ENCODE measurements at places on chromosomes 1 and 21. TPM values are rescaled to one million over a fixed set of nuclear protein-coding genes. Genes with fewer than 3 reads are reported as not detected.

UCK2 gene
- 25.6 TPM for total RNA-seq

WDR64 gene
- not detected for total RNA-seq

B4GALT3 gene
- total RNA-seq = 32.1 TPM

ANGPTL1 gene
- 23.4 TPM for total RNA-seq

CD5L gene
- not detected for total RNA-seq

CITED4 gene
- 20.6 TPM for total RNA-seq

DNA sequence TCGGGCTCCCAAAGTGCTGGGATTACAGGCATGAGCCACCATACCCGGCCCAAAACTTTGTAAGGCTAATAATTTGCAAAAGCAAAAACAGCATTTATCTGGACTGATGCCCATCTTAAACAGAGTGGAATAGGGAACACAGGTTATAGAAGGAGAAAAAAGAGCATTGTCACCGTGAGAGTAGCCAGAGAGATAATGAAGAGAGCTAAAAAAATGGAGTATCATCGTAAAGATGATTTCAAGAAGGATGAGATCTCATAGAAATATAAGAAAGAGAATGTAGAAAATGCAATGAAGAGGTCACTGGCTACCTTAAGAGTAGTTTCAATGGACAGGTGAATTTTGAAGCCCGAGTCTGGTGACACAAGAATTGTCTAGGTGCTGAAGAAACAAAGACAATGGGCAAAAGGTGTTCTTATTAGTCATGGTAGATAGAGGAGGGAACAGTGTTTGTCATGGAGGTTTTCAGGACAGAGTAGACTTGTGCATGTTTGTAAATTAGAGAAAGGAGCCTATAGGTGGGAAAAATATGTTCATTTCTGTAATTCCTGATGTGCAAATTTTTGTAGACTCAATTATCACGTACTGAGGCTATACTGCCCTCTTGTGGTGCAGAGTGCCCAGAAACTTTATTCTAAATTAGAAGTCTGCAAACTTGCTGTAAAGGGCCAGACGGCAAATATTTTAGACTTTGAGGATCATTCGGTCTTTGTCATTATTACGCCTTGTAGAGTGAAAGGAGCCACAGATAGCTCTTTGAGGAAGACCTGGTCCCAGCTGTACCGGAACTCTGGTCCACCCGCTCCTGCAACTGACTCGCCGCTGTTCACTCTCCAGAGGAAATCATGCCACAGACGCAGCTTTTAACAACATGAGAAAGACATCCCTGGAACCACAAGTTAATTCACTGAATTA, 8.1 kb upstream of the TMEM183A start:
- no peak for DNase-seq

- DNase-seq = no peak
Observed at GRCh38 chr1:16020325-16020724, 1.5 kb upstream of the CLCNKA start.

DNA sequence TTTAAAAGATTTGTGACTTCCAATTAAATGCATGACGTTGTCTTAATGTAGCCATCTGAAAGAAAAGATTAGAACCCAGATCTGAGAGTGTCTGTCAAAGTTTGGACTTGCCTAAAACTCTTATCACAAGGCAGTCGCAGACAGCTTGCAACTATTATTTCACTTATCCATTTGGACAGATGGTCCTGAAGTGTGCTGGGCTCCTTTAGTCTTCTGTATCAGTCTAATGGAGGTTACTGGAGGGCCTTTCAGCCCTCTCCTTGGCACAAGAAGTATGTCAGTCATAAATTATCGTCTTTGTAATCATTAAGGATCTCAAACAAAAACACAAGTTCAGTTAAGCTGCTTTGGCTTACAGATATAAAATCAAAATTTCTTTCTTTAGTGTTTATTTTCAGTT, 15.5 kb downstream of the PROX1 start:
- DNase-seq = no peak
